Hippocampal formation (tissue), 2 donors: ENCODE measurements at places on chromosomes 12 and 14.

DNA sequence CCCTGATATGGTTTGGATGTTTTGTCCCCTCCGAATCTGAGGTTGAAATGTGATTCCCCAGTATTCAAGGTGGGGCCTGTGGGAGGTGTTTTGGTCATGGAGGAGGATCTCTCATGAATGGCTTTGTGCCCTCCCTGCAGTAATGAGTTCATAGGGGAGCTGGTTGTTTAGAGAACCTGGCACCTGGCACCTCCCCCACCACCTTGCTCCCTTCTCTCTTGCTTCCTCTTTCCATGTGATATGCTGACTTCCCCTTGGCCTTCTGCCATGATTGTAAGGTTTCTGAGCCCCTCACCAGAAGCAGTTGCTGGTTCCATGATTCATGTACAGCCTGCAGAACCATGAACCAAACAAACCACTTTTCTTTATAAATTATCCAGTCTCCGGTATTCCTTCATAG, 32.6 kb downstream of the CD163L1 start:
- no peak for DNase-seq

DNA sequence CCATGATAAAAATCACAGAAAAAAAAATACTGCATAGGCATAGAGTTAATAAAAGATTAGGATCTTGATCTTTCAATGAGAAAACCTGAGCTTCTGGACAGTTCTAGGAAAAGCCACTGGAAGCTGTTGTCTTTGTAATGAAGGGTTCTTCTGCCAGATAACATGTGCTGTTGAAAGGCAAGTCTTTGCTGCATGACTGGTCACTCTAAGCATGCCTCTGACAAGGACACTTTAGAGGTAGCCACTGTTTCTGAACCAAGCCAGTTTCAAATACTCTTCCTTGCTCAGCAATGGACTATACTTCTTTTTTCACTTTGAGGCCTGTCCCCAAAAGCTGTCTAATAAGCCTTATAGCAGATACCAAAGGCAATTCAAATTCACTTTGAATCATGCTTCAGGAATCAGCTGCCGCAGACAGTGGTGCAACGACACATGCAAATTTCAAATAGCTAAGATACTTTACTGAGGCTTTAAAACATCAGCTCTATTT, 70.2 kb downstream of the BTG1 start:
- DNase-seq = no peak

GRCh38 chr12:113762155-113762881, 203.8 kb downstream of the RBM19 start:
- no peak for DNase-seq

DNA sequence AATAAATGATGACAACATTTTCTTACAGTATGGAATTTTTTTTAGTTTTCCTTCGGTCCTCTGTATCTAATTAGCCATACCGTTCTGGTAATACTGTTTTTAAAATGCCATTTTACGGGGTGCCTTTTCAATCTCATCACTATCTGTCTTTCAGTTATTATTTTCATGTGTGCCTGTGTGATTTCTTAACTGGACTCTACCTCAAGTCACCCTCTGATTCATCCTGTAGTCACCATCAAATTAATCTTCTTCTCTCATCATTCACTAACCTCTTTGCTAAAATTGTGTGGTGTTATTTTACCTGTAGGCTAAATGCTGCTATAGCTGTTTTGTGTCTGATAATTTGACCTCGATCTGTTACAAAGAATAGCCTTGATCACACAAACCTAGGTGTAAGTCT, 16.0 kb upstream of the CCT2 start:
- DNase-seq = no peak

DNA sequence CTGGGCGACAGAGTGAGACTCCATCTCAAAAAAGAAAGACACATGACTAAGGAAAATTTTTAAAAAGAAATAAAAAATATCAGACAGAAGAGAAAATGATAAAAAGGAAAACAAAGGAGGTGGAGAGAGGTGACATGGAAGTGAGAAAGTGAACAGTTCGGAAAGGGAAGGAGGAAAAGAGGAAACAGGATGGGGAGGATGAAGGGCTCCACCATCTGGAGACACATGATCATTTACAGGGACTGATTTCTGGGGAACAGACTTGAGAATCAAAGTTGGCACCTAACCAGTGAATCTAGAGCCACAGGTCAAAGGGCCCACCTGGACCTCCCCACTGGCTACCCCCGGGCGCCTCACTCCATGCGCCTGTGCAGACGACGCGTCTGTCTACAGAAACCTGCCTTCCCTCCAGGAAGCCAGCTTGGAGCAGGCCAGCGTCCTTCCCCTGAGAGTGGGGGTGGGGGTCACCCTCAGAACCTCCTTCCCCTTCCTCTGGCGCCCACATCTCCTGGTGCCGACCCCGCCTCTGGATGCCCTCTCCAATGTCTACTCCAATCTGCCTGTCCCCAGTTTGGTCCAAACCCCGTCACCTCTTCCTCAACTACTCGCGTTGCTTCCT, 60.5 kb downstream of the AMN start:
- no peak for DNase-seq

- no peak for DNase-seq
Observed at GRCh38 chr12:75979181-75979580, 52.4 kb downstream of the PHLDA1 start.

DNA sequence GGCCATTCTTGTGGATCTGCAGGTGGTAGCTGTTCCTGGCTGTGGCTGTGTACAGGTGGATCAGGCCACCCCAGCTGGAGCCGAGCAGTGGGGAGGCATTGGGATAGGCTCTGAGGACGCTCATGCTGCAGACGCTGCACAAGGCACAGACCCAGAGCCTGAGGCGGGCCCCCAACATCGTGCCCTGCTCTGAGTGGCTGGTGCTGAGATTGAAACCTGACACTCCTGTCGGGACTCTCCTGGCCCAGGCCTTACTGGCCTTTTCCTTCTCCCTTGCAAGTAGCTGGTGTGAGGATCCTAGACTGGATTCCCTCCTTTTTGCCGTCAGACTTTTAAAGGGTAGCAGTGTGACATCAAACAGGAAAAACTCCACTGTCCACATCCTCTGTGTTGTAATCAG, at the start of gene FGF23:
Gene FGF23 (minus strand): TSS at position 308 of the 400 bp plus-strand sequence. CDS start 130 bp downstream, at position 178.
- DNase-seq = no peak

DNA sequence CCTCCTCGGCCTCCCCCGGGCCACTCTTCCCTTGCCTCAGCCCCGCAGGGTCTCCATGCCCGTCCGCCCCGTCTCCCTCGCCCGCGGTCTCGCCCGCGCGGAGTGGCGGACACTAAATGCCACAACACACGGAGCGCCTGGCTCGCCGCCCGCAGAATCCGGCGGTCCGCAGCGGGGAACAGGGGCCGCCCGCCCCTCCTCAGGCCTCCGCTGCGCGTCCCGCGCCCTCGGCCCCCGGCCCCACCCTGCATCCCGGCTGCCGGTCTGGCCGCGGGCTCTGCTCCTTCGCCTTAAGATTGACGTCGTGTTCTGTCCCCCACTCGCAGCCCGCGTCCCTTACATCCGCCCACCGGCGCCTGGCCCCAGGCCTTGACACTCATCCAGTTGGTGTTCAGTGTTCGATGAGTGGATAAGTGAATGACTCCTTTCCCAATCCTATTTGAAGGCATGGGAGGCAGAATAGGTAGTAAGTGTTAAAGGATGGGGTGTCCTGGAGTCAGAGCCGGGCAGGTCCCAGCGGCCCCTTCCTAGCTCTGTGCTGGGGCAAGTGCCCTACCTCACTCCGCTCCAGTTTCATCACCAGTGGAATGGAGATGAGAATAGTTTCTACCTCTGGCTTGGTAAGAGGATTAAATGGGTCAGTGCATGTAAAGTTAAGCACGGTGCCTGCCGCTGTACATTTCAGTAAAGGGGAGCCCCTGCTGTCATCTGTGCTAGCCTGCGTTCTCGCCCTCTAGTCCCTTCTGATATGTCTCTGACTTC, 622 bp downstream of the TECPR2 start:
- peak; percentile 51 for DNase-seq

GRCh38 chr12:106288494-106289195, 13.9 kb upstream of the TCP11L2 start:
- no peak for DNase-seq

- no peak for DNase-seq
Observed at GRCh38 chr14:50812856-50813543, 18.0 kb downstream of the NIN start.

DNA sequence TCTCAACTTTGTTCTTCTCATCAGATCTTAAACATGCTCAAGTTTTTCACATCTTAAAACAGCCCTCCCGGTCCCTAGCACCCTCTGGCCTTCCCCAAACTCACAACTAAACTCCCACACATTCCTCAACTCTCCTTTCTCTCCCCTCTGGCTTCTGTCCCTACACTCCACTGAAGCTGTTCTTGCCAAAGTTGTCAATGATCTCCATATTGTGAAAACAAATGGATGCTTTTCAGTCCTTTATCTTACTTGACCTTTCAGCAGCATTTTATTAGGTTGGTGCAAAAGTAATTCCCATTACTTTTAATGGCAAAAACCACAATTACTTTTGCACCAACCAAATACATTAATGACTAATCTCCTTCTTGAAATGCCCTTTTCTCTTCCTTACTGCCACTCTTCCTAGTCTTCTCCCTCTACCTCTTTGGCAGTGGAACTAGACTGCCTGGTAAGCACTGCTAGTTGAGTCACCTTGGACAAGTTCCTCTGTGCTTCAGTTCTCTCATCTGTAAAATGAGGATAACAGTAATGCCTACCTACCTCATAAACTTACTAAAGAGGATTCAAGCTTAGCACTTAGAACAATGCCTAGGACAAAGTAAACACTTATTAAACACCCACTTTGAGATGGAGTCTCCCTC, 16.0 kb downstream of the CERS5 start:
- no peak for DNase-seq

- DNase-seq = no peak
Observed at GRCh38 chr14:45198551-45198950, 54.5 kb downstream of the MIS18BP1 start.

DNA sequence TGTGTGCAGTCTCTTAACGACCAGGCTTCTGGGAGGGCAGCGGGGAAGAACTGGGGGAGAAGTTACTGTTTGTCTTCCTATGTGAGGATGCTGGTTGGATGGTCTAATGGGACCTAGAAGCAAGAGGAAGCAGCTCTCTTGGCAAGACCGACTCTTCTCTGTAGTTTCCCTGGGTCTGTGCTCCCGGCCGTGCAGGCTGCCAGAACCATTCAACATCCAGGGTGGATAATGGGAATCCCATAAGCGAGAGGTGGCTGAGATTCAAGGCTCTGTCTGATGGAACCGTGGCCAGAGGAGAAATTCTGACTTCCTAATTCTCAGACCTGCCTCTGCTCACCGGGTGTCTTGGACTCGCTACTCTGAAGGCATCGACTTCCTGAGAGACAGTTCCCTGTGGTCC, 561.0 kb upstream of the TBX3 start:
- DNase-seq = no peak

DNA sequence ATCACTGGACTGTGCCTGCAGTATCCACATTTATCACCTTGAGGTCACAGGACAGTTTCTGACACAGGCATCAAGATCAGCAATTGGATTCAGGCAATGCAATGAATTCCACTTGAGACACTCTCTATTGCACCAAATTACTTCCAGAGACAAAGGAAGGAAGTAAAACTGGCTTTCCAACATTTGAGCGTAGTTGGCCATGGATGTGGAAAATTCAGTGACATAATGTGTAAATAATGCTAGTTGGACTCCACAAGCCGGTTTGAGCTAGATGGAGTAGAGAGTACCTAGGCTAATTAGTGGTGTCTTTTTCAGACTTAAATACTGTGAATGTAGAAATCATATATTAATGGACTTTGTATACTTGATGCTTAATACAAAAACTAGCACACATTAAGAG, 168.3 kb upstream of the SYT1 start:
- DNase-seq = no peak

DNA sequence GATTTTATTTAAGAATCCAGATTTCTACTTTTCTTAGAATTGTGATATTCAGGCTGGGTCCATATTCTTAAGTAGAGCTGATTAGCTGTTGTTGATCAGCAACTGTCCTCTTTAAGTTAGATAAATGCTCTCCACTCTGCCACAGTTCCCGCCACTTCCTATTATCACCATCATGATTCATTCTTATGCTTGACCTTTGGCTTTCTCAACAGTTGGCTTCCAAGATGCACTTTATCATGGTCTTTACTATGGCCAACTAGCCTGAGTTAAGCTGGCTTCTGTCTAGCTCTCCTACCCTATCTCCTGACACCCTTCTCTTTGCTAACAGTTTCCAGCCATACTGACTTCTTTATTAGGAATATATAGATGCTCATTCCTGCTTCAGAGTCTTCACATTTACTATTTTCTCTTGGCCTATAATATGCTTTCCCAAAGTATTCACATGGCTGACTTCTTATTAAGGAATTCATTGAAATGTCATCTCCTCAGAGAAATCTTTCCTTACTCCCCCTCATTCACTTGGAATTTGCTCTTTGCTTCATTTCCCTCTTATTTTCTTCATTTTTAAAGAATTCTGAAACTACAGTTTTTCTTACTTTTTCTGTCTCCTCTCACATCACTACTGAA, 149.0 kb upstream of the IGF1 start:
- no peak for DNase-seq

DNA sequence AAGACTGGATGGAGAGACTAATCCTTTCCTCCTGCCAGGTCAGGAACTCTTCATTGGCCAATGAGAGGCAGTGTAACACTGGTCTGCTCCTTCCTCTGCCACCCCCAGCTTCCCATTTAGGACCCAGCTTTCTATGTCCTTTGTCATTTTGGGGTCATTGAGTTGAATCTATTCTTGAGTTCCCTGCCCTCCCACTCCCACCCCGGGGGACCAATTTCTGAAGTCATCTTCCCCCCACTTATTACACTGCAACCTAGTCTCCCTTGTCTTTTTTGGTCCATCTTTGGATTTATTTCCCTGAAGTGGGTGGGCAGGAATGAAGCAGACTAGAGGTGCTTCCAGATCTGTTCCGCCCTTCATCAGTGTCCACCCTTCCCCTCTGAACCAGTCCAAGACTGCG, 7.6 kb upstream of the ITGA5 start:
- no peak for DNase-seq

DNA sequence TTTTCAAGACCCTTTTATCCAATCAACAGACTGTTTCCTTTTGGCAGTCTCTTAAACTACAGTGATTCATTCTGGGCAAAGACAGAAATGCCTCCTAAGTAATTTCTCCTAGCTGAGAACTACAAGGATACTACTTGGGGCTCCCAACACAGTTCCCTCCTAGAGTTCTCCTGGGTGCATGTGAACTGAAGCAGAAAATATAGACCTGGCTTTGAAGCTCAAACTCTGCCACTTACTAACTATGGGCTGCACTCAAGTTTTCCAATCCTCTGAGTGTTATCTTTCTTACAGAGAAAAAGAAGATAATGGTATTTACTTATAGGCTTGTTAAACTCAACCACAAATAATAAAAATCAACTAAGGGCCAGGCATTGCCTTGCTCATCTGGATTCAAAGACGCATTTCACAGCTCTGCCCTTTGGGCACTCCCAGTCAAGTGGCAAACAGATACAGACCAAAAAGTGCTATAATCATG, 97.6 kb downstream of the EFCAB11 start:
- DNase-seq = no peak

DNA sequence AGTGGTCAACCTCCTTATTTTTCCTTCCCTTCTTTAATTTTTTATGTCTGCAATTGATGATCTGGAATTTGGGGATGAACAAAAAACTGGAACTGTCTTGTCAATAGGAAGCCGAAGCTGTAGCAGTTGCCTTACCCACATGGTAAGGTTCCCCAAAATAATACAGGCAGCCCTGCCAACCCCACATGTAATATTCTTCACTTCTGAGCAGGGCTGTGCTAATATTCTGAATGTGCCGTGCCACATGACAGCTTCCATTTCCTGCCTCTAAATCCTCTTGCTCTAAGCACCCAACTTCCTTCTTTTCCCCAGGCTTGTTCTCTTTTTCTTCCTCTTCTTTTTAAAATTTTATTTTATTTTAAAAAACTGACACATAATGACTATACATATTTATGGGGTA, 39.6 kb downstream of the GPATCH2L start:
- DNase-seq = no peak

GRCh38 chr12:20492251-20492760, 124.0 kb downstream of the PDE3A start:
- no peak for DNase-seq

- DNase-seq = no peak
Observed at GRCh38 chr12:10940389-10940788, 1.3 kb upstream of the TAS2R14 start.
